Stimulated activated CD4-positive, alpha-beta T cell treated with anti-CD3 and anti-CD28 coated beads, Interleukin-4, amount 100 ng/mL, for 48 hours (primary cell): ENCODE measurements at places on chromosomes 2 and 18.
A peak's percentile ranks its signal among the peaks of the same experiment; 100 is the strongest.

DNA sequence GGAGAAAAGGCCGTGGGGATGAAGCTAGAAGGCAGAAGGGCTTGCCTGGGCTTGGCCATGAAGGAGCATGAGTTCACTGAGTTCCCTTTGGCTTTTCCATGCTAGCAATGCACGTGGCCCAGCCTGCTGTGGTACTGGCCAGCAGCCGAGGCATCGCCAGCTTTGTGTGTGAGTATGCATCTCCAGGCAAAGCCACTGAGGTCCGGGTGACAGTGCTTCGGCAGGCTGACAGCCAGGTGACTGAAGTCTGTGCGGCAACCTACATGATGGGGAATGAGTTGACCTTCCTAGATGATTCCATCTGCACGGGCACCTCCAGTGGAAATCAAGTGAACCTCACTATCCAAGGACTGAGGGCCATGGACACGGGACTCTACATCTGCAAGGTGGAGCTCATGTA is 2.9 kb downstream of the CTLA4 start:
- DNase-seq: no peak

DNA sequence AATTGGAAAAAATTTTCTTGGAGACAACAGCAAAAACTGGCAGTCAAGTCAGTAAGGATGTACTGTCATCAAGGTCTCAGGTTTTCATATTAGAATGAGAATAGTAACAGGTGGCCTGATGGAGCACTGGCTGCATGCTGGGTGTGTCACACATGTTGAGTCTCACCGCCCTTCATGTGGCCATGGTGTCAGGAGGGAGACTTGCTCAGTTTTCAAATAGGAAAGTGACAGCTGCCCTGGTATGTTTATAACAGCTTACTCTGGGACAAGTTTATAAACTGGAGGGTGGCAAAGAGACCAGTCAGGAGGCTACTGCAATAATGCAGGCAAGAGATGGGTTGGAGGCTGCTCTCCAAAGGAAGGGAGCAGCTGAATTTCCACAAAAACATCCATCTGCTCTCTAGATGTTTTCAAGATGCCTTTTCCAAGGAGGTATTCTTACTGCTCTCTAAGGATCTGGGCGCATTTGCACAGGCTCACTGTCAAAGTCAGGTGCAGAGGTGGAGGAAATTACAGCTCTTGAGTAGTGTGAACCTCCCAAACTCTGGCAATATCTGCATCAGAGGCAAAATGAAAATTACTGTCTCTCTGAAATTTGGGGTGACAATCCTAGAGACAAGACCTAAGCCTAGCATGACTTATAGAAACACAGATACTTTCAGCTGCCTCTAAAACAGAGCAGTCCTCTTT is 321.9 kb upstream of the RAB12 start:
- no peak for DNase-seq

- DNase-seq: no peak
Measured at GRCh38 chr2:106965611-106966010, 79.6 kb upstream of the ST6GAL2 start.

DNA sequence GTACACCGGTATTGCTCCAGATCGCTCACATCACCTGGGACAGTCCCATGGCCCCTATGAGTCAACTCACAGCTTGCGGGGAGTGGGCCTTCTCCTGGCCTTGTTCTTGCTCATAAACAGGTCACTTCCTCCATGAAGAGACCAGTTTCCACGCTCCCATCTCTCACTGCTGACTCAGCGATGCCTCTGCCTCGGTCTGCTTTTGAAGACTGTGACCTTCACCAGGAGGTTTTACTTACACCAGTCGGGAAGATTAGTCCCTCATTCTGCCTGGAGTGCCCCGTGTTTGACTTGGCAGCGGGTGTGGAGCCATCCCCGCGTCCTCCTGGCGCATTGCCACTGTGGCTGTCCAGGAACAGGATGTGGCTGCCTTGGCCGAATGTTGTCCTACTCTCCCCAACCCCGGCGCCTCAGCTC is 159.8 kb downstream of the RHBDD1 start:
- DNase-seq: peak; percentile 50

- no peak for DNase-seq
Measured at GRCh38 chr2:215022418-215022817, 116.0 kb downstream of the ABCA12 start.

DNA sequence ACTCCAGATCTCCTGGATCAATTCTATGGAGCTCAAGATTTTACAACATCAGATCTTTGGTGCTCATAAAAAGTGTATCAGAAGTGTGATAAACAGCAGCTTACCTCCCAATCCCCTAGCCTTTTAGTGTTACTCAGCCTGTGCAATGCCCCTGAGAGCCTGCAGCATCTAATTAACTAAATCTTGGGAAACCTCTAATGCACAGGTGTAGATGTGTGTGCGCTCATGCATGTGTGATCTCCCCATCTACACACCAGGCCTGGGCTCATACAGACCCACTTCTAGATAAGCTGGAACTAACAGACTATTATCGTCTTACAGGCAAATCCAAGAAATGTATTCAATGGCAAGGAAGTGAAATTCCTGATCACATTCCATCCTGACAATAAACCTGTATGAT is 7.5 kb downstream of the SUCLG1 start:
- DNase-seq: no peak

DNA sequence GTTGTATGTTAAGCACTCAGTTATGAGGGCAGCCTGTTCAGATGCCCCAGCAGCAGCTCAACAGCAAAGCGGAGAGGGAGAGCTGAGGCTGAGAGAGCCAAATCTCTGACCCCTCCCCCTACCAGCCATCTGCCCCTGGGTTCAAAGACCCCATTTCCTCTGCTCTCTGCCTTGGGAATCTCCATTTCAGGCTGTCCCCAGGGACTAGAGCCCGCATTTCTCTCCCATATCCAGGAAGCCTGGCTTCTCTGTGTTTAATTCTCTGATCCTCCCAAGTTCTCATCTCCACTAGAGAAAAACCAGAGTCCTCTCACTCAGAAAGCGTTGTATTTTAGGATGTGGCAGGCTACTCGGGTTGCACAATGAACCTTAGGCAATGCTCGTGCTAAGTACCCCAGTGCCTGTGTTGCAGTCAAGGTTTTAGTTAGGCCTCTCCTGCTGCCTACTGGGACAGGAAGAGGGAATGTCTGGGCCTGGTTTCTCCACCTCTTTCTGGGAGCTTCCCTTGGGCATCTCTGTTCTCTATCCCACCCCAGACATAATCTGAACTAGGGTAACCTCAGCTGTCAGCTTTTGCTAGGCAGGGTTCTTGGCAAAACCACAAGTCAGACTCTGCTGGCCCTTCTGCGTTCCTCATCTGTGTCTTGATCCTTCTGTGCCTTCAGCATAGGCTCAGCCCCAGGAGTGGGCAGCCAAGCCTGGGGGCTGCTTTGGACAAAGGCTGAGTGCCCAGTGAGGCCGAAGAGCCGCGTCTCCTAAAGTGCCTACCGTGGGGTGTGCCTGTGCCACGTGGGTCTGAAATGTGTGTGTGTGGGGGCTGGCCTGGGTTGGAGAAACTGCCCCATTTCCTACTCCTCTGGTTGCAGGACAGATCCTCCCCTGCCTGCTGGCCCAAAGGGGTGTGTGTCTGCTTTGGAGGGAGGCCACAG is 96.8 kb downstream of the STPG4 start:
- no peak for DNase-seq

GRCh38 chr2:141027221-141027620 is 1103.6 kb downstream of the LRP1B start:
- DNase-seq: no peak

DNA sequence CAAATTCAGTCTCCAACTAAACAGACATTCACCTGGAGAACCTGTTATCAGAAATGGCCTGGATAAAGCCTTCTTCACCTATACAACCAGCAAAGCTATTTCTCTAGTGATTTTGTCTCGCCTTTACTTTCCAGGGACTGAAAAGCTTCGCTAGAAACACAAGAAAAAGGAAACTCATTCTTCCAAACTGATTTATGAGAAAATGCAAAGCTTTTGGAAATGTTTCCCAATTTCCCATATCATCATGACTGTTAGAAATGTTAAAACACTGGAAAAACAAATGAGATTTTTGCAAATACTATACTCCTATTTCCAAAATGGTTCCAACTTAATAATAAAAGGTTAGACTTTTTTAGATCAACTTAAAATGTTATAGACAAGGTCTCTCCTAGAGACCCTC is 218.7 kb downstream of the PAX3 start:
- no peak for DNase-seq

- no peak for DNase-seq
Measured at GRCh38 chr18:9115984-9116383, 13.5 kb downstream of the NDUFV2 start.
